ENCODE measurements at places on chromosomes 7 and 10.
A peak's percentile ranks its signal among the peaks of the same experiment; 100 is the strongest.

GRCh38 chr10:126527645-126528314, 139.5 kb upstream of the ADAM12 start:
- no peak for DNase-seq

DNA sequence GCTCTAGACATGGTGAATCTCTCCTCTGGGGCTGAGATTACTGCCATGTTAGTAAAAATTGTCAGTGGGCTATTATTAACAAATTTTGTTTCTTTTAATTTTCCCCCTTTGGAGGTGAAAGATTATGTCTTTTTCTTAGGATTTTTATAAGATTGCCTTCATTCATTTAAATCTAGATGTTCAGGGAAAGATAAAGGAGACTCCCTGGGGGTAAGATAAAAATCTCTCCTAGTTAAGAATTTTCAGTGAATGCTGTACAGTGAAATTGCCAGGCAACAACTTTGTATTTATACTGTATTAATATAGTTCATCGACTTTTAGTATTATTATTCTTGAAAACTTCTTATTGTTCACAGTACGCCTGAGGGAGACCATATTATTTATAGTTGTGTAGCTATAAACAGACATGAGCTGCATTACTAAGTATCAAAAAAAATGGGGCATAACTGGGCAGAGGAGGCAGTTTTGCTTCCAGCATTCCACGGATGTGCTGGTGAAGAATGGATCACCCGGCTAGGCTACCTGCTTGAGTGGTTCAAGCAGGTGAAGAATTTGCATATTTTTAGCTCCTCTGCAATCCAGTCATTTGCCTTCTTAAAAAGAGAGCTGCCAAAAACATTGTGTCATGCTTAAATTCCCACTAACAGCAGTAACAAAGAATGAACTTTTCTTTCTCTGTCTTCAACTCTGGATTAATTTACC, 552.1 kb downstream of the DNAJB9 start:
- no peak for DNase-seq

DNA sequence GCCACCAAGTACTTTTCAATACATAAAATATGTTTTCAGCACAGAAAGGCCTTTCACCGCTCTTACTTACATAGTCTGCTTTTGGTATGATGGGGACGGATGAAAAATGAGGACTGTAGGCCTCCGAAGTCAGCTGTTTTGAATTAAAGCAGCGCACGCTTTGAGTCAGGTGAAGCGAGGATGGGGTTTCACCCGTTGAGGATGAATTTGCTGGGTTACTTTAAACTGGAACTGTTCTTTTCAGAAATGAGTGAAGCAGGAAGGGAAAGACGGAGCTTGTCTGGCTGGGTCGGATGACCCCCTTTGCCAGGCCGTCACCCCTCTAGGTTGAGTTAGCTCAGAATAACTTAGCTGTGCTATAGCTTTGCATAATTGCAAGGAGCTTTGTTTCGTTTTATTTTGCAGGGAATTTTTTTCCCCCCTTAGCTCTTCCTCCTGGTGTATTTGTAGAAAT, 40.0 kb downstream of the CUX1 start:
- no peak for DNase-seq

DNA sequence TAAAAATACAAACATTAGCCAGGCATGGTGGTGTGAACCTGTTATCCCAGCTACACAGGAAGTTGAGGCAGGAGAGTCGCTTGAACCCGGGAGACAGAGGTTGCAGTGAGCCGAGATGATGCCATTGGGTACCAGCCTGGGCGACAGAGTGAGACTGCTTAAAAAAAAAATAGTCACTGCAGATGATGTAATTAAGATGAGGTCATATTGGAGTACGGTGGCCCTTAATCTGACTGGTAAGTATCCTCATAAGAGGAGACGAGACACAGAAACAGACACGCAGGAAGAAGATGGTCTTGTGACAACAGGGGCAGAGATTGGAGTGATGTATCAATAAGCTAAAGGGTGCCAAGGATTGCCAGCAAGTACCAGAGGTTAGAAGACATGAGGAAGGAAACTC, 156.0 kb downstream of the FAM107B start:
- no peak for DNase-seq

- no peak for DNase-seq
Measured at GRCh38 chr7:1698201-1698600, 28.1 kb downstream of the ELFN1 start.

DNA sequence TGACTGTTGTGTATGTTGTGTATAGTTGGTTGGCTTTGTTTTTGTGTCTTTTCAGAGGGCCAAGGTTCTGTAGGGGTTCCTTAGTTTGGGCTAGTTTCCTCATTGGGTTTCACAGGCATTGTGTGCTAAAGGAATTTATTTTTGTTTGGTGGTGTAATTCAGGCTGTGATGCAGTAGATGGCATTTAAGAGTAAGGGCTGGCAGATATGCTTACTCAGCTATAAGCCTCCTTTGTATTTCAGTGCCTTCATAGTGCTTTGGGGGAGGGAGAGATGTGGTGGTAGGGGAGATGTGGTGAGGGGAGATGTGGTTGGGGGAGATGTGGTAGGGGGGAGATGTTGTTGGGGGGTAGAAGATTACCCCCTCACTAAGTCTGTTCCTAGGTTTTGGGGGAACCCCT, 91.7 kb downstream of the SLC25A40 start:
- peak; percentile 21 for DNase-seq

DNA sequence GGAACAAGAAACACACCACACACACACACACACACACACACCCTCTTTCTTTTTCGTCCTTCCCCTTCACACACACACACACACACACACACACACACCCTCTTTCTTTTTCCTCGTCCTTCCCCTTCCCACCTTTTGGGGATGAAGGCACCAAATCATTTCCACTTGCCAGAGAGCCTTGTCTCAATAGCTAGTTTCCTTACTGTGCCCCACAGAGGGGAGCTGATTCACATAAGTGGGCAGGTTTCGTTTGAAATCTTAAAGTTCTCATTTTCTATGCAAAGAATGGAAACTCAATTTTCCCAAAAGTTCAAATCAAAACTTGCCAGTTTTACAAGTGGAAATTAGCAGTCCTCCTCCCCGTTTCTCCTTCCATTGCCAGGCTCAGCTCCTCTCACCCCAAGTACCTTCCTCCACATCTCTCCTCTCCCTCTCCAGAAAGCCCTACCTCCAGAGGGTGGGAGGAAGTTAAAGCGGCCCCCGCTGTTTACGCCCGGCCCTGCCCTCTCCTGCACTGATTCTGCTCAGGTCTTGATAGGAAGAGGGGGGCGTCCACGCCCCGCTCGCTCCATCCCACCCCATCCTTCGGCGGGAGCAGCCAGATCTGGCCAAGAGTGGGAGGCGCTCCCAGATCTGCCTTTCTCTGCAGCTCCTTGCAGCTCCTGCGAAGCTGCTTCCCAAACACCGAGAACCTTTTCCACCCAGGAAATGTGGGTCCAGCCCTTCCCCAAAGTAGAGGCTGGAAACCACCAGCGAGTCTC, 1.3 kb downstream of the CTTNBP2 start:
- peak; percentile 10 for DNase-seq

GRCh38 chr7:131630427-131630826, 74.0 kb upstream of the PODXL start:
- no peak for DNase-seq

DNA sequence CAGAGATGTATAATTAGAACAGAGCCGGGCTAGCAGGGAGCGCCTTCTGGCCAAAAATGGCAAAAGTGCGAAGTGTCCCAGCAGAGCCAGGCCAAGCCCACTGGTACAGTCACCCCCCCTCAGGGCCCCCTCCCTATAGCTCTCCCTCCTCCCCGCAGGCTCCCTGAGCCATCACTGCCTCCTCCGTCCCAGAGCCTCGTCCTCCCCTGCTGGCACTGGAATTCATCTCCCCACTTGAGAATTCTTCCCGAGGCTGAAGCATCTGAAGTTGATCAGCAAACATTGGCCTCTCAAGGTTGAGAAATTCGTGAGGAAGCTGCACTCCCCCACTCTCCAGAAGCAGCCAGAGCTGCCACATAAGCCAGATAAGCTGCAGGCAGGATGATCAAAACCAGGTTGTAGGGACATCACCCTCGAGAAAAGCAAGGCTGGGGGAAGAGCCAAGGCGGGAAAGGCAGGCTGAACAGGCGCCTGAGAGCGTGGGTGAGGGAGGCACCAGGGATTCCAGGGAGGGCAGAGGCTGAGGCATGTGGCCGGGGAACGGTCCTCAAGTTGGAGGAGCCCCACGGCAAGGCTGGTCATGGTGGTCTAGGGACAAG, 23.4 kb downstream of the CAMK2G start:
- peak; percentile 68 for DNase-seq

- peak; percentile 41 for DNase-seq
Measured at GRCh38 chr7:134750083-134751062, 29.1 kb upstream of the CALD1 start.

GRCh38 chr10:103668351-103669242, 175.1 kb downstream of the NEURL1 start:
- DNase-seq, result peak; percentile 55

GRCh38 chr10:16521311-16522016, at the start of gene C1QL3:
Gene C1QL3, minus strand, starts transcription at chr10:16521879. Its CDS starts 814 bp downstream, at chr10:16521065.
- DNase-seq, result peak; percentile 51

DNA sequence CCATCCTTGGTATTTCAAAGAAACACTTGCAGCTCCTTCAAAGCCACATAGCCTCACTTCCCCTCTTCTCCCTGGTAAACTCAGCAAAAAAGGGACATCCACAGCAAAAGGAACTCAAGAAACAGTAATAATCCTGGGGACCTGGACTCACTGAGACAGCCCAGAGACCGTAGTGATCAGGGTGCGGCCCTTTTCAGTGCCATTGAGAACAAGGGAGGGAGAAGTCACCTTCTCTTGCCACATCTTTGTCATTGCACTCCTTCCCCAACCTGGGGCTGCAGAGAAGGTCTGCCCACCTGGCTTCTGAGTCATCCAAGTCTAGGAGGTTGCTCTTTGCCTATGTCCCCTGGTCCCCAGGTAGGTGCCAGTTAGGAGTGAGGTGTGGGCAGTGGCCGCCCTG, 93.9 kb upstream of the SH2B2 start:
- DNase-seq, result no peak

DNA sequence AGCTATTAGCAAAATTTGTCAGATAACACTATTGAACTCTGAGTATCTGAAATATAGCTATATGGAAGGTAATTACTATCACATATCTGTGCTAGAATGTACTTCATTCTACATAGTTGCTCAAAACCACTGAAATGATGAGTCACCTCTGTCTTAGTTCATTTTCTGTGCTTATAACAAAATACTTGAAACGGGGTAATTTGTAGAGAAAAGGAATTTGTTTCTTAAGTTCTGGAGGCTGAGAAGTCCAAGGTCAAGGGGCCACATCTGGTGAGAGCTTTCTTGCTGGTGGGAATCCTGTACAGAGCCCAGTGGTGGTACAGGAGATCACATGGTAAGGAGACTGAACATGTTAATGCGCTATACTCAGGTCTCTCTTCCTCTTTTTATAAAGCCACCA, 41.9 kb upstream of the TNKS2 start:
- DNase-seq, result peak; percentile 90

DNA sequence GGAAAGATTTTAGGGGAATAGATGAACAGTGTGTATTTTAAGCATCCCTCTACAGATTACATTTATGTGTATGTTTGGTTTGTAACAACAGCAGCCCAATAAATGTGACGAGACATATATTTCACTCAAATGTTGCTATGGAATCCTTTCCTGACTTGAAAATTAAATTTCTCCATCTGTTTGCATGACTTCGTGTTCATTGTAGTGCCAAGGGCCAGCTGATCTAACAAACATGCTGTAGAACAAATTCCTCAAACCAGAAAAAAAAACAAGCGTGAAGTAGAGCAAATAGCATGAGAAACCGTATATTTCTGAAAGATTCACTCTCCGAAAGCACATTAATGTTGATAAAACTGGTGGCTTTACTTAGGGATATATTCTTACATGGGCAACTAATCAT, 87.8 kb downstream of the NRCAM start:
- DNase-seq, result no peak

GRCh38 chr10:128124813-128125403, 1.3 kb downstream of the MKI67 start:
- DNase-seq, result no peak

GRCh38 chr10:9302140-9302746, 1247.8 kb downstream of the GATA3 start:
- peak; percentile 56 for DNase-seq

DNA sequence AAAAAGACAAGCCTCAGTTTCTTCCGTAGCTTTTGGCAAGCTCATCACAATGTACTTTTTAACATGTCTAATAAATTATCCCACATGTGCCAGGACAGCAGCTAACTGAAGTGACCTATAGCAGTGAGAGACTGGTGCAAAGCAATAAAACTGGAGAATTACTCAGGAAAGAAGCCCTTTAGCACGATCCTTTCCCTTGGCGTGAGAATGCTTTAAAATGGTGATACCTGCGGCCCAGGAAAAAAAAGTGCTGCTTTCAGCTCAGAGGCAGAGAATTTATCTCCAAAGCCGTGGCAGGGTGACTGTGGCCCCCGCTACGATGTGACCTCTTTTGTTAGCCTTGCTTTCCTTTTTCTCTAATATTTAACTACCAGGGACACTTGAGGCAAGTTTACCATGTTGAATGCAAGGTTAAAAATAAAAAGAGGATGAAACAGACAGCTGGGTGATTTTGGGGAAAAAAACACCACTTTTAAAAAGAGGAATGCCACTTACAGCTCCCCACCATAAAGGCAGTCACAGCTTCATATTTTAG, 184.0 kb downstream of the FANK1 start:
- no peak for DNase-seq

GRCh38 chr7:45469103-45469502, 105.1 kb upstream of the ADCY1 start:
- peak; percentile 10 for DNase-seq

DNA sequence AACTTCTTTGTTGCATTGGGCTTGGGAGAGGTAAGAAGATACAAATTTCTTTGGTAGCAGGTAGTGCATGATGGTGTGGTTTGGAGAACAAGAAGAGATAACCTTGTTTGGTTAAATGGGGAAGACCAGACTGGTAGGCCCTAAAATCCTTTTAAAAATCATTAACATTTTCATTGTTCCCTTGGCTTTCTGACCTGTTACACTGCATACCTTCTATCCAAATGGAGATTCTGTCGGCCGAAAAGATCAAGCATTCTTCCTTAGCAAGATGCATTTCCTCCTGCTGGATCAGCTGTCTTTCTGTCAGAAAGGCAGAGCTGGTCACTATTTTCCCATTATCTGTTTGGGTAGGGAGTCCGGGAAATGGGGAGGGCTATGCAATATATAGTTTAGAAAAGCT, 33.7 kb downstream of the AGK start:
- DNase-seq, result no peak

DNA sequence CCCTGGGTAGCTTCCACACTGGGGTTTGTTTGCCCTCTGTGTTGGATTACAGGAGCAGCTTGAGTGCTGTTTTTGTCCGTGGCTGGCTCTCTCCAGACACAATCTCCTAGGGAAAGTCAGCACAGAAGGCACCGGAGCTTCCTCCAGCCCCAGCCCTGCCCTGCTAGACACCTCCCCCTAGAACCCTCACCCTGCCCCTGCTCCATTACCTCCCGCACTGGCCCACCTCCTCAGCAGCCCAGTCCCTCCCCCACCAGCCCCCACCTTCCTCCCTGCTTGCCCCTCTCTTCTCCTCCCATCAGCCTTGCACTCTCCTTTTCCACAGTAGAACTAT, 130.5 kb downstream of the ADCY1 start:
- no peak for DNase-seq
